ENCODE measurements at places on chromosomes 7 and 10.
A peak's percentile ranks its signal among the peaks of the same experiment; 100 is the strongest.

DNA sequence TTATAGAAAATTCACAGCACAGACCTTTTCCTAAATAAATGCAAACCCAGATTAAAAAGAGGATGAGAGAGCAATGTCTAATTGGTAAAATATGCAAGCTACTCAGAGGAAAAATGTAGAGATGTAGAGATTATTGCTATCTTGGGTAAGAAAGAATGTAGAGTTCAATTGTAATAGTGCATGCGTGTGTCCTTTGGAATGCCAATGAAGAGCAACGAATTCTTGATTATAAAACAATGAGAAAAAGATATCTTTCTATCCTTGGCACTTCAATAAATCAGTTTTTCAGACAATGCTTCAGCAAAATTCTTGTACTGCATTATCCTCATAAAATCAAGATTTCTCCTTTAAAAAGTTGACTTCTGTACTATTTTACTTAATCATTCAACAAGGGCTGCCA, 50.9 kb downstream of the SEMA3D start:
- DNase-seq = no peak

DNA sequence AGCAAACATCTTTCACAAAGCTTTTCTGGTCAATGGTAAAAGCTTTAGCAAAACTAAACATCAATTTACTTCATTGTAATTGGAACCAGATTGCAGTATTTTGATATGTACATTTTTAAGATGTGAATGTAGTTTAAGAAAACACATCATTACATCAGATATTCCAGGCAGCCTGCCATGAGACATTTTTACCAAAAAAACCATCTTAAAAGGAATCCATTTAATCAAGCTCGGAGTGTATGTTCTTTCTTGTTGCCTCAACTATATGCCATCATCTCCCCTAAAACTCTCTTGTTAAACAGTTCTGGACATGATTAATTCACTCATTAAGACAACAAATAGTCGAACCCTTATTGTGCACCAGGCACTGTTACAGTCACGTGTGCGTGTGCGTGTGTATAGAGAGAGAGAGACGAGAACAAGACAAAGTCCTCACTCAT, 97.5 kb downstream of the UBE2H start:
- DNase-seq = no peak

DNA sequence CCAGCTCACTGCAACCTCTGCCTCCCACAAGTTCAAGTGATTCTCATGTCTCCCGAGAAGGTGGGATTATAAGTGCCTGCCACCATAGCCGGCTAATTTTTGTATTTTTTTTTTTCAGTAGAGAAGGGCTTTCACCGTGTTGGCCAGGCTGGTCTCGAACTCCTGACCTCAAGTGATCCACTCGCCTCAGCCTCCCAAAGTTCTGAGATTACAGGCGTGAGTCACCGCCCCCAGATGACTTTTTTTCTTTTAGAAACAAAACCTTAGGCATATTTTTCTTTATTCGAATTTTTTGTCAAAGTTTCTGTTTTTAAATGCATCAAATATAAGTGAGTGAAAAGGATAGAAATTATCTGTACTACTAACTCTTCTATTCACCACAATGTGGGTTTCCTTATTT, 113.1 kb downstream of the LRRC4 start:
- no peak for DNase-seq

DNA sequence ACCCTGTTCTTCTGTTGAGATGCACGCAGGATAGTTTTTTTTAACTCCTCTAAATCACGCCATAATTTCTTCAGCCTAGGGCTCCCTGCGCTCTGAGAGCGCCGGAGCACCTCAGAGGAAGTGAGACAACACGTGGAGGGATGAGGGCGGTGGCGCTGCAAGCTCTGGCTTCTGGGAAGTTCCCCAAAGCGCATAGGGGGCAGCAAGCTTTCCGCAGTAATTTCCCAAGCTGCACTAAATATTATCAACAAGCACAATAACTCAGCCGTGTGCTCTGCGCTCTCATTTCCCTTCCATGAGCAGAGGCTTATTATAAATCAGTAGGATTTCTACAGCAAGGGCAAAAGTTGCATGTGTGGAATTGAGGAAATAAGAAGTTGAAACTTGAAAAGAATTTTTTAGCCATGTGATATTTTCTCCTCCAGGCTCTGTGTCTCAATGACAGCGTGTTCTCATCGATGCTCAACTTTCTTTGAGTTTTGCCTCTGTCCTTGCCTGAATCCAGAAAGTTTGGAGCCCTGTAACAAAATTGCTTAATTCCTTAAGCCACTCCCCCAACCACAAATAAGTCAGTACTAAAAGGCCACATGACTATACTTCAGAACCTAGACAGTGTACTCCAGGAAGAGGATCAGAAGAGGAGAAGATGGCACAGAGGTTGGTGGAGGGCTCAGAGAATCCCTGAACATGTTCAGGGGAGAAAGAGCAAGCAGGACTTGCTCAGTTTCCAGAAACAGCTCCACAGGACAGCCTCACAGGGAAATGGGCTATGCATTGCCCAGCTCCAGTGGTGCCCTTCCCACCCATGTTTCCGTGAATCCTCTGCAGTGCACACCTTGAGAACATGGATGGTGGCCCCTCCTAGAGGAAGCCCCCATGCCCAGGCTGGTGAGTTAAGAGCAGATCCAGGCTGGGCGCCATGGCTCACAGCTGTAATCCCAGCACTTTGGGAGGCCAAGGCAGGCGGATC, 221.5 kb upstream of the GHITM start:
- DNase-seq = no peak

DNA sequence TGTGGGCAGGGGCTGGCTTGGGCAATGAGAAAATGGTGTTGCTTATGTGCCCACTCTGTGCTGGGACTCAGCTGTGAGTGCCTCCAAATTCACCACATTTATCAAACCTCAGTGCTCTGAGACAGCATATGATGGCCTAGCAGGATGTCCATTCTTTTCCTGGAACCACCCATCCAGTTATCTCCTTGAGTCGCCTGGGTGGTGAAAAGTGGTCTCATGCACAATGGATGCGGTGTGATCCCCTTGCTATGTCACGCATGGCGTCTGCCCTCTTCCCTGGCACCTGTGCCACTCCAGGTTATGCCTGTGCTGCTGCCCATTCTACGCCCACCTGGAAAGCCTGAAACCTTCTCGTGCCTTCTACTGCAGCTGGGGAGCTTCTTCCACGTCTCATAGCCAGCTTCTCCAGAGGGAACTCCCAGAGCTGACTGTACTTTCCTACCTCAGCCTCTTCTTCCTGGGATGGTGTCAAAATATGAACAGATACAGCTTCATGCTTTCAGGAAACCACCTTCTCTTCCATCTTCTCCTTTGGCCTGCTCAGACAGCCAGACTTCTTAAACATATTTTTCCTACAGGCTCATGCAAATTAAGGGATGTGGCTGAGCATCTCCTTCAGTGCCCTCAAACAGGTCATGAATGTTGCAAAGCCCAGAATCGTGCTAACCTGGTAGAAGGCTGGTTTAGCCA, 147.3 kb downstream of the PFKFB3 start:
- DNase-seq = no peak

DNA sequence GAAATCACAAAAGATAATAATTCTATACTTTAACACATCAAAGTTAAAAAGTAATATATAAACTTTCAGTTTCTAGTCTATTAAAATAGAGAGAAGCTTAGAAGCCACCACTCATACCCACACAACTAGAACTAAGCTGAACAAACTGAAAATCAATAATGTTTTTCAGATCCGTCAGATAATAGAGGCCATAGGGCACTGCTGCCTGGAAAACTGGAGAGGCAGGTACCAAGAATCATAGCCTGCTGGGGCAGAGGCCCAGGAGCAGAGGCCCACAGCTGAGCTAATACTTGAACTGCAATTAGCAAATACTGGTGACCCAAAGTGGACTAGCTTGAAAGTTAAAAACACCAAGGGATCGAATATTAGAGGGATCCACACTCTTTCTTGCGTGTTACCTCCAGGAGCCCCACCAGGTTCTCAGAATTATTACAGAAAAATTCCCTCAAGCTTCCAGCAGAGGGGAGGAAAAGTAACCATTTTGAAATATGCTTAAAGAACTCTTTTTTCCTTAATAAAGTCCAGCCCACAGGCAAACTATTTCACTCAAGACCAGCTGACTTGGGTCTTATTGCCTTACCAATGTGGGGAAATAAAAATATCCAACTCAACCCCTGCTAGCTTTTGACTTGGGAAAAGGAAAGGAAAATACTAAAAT, 774.1 kb upstream of the IGFBP3 start:
- DNase-seq = no peak

- DNase-seq = no peak
Measured at GRCh38 chr10:103492655-103493261, 747 bp upstream of the NEURL1 start.

- DNase-seq = no peak
Measured at GRCh38 chr10:4807761-4808507, 18.1 kb upstream of the AKR1E2 start.

GRCh38 chr10:53430127-53430891, 657.7 kb upstream of the MBL2 start:
- DNase-seq = no peak

DNA sequence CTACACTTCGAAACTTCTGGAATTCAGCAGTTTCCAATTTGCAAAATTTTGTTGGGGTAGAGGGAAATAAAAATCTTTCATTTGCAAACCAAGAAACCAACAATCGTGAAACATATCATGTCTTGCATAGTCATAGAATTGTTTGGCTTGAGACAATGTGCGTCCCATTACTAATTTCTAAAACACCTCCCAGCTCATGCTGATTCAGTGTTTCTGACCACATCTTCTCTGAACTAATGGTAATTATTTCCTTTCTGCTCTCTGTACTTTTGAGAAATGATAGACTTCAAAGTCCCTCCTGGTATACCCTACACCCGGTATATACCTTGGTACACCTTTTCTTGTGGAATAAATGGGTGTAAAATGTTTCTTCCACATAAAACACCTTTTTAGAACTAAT, 41.8 kb upstream of the TSPAN13 start:
- DNase-seq = no peak

DNA sequence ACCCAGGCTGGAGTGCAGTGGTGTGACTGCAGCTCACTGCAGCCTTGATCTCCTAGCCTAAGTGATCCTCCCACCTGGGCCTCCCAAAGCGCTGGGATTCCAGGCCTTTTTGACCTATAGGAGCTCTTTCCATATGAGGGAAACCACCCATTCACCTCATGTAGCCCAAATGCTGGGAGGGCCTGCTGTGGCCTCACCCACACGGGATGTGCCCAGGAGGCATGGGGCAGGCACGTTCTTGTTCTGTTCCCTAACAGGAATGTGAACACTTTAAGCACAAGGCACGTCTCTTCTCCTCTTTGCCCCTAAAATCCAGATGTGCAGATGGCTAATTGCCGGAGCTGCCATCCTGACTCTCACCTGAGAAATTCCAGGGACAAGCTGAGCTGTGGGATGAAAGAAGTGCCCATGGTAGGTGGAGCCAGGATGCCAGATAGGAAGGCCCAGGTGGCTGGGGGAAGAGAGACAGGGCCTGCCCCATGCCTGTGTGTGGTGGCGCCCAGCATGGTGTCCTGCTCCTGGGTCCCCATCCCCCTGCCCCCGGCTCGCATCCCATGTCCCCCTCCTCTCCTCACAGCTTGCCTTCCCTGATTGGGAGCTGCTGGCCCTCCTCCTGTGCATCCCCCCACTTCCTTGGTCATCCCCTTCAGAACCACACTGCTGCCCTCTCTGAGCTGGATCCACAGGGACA, 17.3 kb downstream of the CAMK2B start:
- peak; percentile 25 for DNase-seq

DNA sequence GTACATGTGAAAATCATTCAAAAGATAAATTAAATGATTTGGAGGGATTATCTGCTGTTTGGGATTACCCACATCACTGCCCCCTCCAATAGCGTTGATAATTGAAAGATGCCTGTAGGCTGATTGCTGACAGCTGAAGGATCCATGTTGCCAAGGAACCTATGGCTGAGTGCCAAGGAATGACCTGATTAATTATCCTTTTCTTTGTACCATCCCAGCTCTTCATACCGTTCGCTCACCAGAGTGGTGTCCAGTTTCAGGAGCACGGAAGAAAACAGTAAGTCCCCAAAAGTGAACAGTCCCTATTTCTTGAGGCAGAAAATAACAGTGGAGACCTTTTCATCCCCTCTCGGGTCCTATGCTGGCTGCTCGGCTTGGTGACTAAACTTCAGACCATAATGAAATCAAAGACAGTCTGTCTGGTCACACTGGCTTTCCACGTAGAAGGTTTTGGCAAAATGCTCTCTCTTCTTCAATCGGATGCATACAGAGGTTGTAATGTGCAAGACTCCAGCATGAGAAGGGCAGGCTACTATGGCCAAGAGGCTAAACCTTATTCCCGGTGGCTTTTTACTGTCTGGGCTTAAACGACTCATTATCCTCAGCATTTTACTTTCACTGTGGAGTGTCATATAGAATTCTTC, 108.8 kb downstream of the SPAG6 start:
- DNase-seq = no peak

DNA sequence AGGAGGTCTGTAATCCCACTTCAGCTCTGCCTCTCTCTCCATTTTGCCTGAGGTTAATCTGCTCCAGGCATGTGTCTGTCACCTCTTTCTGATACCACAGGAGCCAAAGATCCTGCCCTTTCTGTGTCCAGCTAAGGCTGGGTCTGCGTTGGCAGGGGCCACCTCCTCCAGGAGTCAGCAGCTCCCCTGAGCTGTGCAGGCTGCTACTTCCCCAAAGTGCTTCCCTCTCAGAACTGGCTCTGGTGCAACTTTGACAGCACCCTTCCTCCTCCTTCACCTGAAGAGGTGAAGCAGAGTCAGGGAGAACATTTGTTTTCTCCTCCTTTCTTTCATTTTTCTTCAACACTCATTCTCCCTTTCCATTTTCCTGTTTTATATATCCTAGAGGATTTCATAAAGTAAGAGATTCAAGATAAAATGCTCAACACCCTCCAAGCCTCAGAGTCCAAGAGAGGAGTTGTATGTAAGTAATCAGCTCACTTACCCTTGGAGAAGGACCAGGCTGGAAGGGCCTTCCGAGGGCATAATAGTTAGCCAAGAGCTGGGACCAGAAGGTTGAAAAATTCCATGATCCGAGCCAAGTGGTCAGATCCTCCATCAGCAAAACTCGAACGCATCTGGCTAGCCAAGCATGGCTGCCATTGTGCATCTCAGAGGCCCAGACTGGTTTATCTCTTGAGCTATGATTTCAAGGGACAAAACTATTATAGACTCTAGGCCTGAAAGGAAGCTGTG, 257.3 kb downstream of the PTEN start:
- no peak for DNase-seq

DNA sequence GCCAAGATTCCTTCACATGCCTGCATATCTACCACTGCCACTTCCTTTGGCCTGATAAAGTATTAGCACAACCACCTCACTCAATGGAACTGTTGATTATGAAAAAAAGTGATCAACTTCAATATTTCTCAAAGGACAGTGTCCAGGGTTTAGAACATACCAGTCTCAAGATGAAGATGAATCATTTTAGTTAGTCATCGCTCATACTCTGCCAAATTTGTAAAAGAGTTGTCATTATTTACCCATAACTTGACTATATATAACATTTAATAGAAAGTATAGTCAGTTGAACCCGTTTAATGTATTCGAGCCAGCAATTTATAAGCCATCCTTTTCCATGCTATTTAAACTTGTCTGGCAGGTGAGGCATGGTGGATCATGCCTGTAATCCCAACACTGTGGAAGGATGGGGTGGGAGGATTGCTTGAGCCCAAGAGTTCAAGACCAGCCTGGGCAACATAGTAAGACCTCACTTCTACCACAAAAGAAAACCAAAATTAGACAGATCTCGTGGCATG, 33.2 kb downstream of the SPAM1 start:
- DNase-seq = no peak

All from D341Med (cell line).